ENCODE measurements at places on chromosomes 2 and 18.

GRCh38 chr2:9767656-9768281 lies 75.5 kb upstream of the TAF1B start:
- DNase-seq: no peak

DNA sequence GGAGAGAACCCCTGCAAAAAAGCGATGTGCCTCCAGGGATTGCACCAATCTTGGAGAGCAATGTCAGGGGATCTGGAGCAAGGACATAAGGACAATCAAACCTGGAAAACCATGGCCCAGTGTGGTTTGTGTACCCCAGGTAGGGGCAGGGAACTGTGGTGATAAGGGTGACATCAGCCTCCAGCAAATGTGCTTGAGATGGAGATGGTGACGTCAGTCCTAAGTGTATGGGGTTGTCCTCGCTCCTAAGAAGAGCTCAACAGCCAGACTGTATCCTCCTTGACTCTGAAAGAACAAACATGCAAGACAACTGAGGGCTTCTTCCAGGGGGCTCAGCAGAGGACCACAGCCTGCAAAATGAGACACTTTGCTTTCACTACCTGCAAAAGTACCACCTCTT lies 71.4 kb downstream of the FTCDNL1 start:
- DNase-seq: no peak

DNA sequence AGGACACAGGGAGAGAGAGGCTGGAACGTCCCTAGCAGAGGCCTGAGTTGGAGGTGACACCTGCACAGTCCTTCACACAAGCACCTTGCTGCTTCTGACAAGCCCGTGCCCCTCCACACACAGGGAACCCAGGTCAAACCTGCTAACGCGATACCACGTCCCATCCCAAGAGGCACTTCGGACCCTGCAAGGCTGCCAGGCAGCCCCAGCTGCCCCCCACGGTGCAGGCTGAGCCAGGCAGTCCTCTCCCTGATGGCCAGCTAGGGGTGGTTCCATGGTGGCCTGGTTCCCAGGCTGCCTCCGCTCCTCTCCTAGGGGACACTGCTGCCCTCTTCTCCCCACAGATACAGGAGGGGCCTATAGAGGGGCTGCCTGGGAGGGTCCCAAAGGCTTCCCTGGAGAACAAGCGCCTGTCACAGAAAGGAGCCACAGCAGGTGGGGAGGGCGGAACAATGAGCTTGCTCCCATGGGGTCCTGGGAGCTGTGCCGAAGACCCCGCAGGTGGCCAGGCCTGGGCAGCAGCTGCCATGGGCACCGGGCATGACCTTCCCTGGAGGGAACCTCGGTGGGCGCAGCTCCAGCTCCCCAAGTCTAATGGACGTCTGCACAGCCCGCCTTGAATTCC lies 434.2 kb upstream of the MYT1L start:
- no peak for DNase-seq

DNA sequence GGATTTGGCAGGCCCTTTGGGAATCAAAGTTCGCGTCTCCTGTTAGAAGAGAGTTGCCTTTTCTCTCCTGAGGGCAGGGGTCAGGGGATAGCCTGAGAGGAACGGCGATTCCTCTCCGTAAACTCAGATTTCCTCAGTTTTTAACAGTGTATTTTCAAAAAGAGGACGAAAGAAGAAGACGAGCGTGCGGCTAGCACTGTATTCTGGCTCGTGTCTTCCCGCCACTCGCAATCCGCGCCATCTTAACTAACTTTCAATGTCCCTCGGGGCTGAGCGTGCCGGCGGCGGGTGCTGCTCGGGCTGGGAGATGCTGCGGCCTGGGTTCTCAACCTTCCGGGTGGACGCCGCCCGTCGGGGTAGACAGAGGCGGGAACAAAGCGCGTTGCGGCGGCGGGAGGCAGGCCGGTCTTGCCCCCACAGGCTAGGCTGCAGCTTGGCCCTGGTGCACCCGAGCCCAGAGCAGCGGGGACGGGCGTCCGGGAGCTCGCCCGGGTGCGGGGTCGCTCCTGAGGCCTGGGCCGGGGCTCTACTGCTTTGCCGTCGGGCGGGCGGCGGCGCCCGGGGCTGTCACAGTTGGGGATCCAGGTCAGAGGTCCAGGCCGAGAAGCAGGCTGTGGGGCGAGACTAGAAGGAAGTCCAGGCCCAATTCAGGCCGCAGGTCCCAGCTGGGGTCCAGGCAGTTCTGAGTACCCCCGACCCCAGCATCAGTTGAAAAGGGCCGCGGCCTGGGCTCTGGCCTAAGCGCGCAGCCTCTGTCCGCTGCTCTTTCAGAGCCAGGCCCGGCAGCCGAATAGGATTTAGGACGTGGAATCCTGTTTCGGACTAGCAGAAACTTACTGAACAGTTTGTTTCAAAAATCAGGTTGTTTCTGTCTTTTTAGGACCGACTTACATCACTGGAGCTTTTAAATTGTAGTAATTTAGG lies 11.8 kb downstream of the TBR1 start:
- peak; percentile 62 for DNase-seq

- DNase-seq: no peak
Observed at GRCh38 chr2:28496781-28497180, 921 bp downstream of the PLB1 start.

DNA sequence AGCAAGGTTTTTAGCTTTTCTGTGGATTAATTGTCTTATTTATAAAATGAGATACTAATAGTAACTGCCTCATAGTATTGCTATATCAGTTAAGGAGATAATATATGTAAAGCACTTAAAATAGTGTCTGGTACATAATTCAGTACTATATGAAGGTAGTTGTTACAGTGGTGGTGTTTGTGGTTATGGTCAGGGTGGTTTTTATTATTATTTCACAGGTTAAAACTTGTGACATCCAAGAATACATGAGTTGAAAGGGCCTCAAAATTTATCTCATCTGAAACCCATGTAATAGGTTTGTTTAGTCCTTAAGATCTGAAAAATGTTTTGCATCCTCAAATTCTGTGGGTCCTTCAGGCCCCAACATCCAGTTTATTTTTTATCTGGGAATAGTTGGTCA lies 369.5 kb upstream of the LRATD1 start:
- DNase-seq: no peak

DNA sequence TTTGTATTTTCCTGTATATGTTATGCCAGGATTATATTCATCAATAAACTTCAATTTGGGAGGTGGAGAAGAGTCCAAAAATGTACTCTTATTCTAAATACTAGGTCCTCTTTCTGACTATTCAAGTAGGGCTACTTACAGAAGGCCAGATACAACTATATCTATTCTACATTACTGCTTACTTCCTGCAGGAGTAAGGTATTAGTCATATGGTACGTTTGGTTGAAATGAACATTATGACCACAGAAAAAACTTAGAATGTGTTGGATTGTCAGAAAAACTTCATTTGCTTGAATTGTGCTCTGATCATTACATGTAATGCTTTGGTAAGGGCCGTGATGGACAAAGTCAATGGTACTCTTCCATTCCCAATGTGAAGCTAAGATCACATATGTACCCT lies 35.0 kb downstream of the STAT4 start:
- no peak for DNase-seq

DNA sequence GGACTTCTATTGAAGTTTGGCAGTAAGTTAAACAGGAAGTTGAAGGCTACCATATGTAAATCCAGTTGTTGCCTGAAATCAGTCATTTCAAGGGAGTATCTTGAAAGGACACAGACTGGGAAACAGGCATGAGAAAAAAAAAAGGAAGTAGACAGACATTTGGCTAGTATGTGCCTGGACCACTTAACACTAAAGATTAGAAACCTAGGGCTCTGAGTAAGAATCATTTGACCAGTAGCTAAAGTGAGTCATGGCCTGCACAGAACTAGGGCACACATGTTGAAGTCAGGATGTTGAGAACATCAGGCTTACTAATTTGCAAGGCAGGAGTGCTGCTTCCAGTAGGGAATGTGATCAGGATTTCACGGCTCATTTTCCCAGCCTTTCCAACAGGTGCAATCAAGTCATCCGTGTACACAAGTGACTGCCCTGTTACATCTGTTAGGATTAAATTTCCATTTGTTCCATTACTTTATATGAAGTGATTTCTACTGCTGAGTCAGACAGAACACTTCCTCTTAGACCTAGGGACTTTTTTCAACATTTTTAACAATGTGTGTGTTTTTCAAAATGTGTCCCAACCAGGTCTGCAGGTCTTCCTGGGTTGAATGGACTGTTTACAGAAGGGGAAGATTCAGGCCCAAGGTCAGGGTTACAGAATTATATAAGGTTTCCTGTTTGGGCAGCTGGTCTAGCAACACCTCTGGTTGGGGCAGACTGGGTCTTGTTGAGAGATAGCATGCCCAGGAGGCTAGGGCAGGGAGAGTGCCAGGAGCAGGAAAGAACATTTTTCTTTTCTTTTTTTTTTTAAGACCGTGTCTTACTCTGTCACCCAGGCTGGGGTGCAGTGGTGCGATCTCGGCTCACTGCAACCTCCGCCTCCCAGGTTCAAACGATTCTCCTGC lies 145.6 kb downstream of the TGIF1 start:
- no peak for DNase-seq

GRCh38 chr2:169452080-169452479 lies 27.2 kb upstream of the BBS5 start:
- no peak for DNase-seq

DNA sequence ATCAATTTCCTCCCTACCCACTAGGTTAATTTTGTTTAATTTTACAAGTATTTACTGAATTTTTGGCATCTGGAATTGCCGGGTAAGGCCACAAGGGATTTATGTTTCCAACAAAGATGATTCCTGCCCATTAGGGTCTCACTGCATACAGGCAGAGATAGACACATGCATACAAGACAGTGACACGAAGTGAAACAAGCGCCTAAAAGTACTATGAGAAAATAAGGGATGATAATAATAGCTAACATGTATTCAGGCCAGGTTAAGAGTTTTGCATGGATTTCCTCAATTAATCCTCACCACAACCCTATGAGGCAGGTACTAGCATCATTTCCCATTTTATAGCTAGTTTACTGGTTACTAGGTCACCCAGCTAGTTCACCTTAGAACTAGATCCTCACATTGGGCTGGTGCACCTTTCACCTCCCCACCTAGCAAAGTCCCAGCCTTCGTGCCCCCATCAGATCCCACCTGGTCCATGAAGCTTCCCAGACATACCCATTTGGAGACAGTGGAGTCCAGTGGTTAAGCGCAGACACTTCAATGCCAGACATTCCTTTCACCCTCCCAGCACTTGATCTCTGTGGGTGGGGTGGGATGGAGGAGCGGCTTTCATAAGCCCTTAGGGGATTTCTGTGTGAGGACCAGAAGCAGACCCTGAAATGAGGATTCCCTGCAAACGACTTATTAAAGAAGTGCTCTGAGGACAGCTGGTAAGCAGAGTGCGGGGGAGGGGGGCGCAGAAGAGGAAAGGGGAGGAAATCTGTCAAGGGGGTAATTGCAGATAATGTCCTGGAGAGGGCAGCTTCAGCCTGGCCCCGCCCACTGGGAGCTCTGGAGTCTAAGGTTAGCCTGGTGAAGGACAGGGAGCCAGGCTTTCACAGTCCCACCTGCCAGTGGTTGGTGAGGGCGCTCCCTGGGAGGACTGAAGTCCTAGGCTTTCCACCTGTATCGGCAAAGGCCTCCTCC lies 5.8 kb upstream of the DGUOK start:
- no peak for DNase-seq

DNA sequence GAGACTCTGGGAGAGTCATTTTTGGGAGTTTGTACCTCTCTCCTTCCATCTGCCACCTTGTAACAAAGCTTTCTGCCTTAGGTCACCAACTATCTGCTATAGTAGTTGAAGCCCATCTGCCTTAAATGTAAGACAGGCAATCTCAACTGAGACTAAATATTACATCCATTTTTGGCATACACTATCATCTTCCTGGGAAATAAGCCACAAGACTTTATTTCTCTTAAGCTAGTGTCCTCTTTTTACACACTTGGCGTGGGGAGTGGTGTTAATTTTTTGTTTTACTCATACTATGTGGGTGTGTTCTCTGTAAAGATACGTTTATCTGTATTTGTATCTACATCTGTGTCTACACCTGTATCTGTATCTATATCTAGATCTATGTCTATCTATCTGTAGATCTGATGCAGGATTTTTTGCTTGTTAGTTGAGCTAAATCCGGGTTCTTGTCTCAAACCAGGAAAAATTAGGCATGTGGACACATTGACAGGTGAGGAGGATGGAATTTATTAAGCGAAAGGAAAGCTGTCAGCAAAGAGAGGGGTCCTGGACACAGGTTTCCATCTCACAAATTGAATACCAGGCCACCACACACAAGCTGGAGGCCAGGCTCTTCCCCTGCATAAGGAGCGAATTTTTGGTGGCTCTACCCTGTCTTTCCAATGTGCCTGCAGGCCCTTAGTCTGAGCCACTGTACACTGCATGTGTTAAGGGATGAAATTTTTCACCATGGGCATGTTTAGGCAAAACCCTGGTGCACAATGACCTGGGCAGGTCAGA lies 64.8 kb upstream of the RND3 start:
- no peak for DNase-seq

- DNase-seq: no peak
Observed at GRCh38 chr2:60679036-60679780, 76.9 kb upstream of the PAPOLG start.

Measured in posterior cingulate gyrus (tissue), 11 donors.